OCI-M1 (cell line): ENCODE measurements at places on chromosomes 2 and 18.

DNA sequence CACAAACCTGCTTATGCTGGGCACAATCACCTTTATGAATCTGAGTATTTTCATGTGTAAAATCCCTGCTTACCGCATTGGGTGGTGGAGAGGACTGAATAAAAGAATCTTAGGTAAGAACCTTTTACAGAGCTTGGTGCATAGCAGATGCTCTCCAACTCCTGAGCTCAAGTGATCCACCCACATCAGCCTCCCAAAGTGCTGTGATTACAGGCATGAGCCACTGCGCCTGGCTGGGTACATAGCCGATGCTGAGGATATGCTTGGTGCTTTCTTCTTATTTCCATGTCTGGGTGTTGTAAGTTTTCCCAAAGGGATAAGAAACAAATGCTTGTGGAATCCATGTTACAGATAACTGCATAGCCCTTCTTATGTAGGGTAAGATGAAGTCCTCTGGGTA lies 244.3 kb upstream of the PXDN start:
- no peak for DNase-seq

DNA sequence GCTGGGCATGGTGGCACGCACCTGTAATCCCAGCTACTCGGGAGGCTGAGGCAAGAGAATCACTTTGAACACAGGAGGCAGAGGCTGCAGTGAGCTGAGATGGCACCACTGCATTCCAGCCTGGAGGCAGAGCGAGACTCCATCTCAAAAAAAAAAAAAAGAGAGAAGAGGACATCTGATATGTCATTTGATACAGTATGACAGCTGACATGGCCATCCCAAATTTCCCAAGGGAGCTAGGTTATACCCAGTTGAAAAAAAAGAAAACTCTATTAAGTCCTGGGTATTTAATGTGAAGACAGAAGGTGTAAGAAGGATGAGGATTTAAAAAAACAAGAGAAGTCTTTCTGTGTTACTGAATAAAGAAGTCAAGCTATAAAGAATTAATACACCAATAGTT lies 23.3 kb downstream of the CLASP1 start:
- DNase-seq: no peak

DNA sequence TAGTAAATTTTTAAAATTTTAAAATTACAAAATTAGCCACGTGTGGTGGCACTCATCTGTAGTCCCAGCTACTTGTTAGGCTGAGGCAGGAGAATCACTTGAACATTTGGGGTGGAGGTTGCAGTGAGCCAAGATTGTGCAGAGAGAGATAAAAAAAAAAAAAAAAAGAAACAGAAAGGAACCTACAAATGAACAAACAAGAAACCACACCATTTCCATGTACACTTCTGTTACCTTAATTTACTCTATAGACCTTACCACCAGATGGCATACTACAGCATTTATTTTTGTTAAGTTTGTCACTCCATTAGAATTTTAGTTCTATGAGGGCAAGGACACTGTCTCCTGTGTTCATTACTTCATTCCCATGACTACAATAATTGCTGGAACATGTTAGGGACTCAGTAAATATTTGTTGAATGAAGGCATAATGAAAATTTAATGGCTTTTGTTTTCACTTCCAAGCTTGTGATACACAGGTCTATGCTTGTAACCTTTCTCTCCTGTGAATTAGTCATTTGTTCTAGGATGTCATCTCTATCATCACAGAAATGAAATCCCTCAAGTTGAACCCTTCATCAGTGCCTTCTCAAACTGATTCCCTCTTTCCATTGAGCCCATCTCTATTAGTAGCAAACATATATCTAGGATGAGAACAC lies 76.0 kb downstream of the ARHGAP15 start:
- DNase-seq: peak; percentile 72

DNA sequence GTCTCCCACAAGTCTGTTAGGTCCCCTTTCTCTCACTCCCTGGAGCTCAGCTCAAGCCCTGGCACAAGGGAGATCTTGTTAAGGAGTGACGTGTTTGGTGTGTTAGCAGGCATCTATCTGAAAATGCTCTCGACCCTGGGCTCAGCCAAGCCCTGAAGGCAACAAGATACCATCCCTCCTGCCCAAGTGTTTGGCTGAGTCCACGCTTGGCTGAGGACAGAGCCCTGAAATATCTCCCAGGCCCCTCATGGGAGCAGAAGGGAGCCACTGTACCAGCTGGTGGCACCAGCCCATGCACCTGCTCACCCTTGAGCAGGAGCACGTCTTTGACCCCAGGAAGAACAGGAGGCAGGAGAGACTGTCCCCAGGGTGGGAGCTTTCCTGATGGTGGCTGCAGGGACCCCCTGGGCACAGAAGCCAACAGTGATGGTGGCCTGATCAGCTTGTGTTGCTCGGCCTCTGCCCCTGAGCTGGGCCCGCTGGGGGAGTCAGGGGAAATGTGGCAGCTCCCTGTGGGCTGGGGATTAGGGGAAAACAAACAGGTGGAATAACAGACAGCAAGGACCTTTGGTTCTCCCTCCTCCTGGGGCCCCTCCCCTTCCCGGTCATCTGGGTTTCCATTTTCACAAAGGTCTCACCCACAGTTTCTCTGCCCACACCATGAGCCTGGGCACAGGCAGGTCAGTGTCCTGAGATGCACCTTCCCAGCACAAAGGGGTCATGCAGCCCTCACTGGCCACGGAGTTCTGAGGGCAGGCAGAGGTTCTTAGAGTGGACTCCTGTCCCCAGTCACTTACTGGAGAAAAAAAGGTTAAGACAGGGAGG lies 91.6 kb downstream of the RHOB start:
- no peak for DNase-seq

- no peak for DNase-seq
Observed at GRCh38 chr2:17583646-17584045, 43.1 kb downstream of the VSNL1 start.

DNA sequence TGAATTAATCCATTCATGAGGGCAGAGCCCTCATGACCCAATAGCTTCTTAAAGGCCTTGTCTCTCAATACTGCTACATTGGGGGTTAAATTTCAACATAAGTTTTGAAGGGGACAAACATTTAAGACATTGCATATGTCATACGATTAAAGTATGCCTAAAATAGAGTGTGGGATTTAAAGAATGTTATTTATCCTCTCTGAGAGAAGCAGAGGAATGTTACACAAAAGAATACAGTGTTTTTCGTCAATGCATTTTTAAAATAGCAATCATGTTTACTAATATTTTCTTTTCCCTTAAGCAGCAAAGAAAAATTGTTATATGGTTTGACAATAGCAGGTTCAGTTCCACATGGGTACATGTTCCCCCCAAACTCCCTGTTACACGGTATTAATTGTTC lies 363.1 kb downstream of the NUP35 start:
- DNase-seq: no peak
